ENCODE measurements at places on chromosomes 7 and 10. TPM values are rescaled to one million over a fixed set of nuclear protein-coding genes. Genes with fewer than 3 reads are reported as not detected.

- no peak for DNase-seq
Observed at GRCh38 chr10:107847620-107848019, 683.1 kb upstream of the SORCS1 start.

The HOXA2 gene
- total RNA-seq, result 0.48 TPM

GRCh38 chr10:126713594-126713993 is 43.1 kb upstream of the C10orf90 start:
- DNase-seq, result no peak

- DNase-seq, result no peak
Observed at GRCh38 chr10:82266438-82266837, 391.4 kb downstream of the NRG3 start.

The CPN1 gene
- not detected for total RNA-seq

- no peak for DNase-seq
Observed at GRCh38 chr10:4426866-4427265, 399.1 kb upstream of the AKR1E2 start.

The VIPR2 gene
- total RNA-seq, result 3.6 TPM

GRCh38 chr10:1293636-1294435 is 237.7 kb downstream of the WDR37 start:
- DNase-seq, result no peak

GRCh38 chr7:88377434-88377833 is 70.7 kb upstream of the STEAP4 start:
- no peak for DNase-seq

- DNase-seq, result no peak
Observed at GRCh38 chr10:100805543-100806355, 60.4 kb downstream of the PAX2 start.

- no peak for DNase-seq
Observed at GRCh38 chr10:3000048-3000447, 67.3 kb upstream of the PFKP start.

GRCh38 chr10:5453749-5454489 is 41.6 kb downstream of the NET1 start:
- DNase-seq, result no peak

DNA sequence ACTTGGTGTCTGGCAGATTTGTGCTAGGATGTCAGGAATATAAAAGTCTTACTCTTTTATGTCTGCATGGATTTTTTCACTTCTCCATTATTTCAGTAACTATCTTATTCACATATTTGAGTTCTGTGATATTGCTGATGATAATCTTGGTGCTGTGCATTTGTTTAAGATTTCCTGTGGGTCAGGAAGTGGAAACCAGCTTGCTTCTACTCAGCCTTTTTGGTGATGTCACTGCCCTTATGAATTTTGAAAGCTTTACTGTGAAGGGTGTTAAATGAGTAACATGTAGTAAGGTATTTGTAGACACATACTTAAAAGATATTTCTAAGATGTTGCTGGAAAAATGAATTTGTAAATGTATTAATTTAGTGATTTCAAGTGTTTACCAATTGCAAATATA is 69.5 kb upstream of the VOPP1 start:
- no peak for DNase-seq

The APBB1IP gene
- total RNA-seq, result 1.5 TPM

The SSC4D gene
- 0.92 TPM for total RNA-seq

The CYP2C19 gene
- not detected for total RNA-seq

- DNase-seq, result no peak
Observed at GRCh38 chr7:66734006-66734405, 6.5 kb upstream of the RABGEF1 start.

GRCh38 chr10:10330418-10330817 is 687.3 kb upstream of the CELF2 start:
- DNase-seq, result no peak

DNA sequence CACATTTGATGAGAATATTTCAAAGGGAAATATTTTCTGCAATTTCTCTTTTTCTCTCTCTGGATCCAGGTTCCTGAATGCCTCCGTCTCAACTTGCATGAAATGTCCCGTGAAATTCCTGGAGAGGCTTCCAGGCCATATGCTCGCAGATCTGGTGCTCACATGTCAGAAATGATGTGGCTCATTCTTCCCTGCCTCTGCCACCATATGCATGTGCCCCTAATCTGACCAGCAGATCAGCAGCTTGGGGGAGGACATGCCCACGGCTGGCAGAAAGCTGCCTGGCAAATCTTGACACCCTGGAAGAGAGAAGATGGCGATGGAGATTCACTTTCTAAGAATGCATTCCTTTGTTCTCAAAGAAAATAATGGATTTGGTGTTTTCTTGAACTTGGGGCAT is 490.7 kb downstream of the RPS24 start:
- DNase-seq, result no peak

GRCh38 chr10:63265683-63266235 is 132.6 kb downstream of the NRBF2 start:
- DNase-seq, result no peak

DNA sequence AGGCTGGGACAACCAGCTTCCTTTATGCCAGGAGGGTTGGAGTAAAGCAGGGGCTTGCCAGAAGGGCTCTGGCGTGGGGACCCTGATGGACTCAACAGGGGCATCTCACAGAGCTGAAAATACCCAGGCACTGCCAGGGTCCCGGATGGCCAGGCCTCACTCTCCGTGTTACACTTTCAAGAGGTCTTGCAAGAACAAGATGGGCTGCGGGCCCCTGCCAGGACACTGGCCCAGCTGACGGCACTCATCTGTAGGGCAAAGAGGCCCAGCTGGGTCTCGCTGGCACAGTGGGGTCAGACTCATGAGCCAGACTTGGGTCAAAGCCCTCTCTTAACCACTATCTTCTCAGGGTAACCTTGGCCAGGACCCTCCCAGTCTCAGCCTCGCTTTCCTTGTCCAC is 90.9 kb downstream of the FAM53B start:
- no peak for DNase-seq

- no peak for DNase-seq
Observed at GRCh38 chr7:84113286-84113685, 81.3 kb downstream of the SEMA3A start.

The SEC61G gene
- 44.1 TPM for total RNA-seq

The IQUB gene
- total RNA-seq, result 0.47 TPM

The CALML3 gene
- not detected for total RNA-seq

- no peak for DNase-seq
Observed at GRCh38 chr10:51020200-51020599, 54.1 kb upstream of the PRKG1 start.

The ADCYAP1R1 gene
- total RNA-seq, result 0.79 TPM

Measured in psoas muscle (tissue), 8 donors.